ENCODE measurements at places on chromosomes 1 and 21.

- no peak for DNase-seq
These were observed 168.8 kb upstream of the PLXNA2 start for GRCh38 chr1:208413006-208413405.

- DNase-seq: no peak
These were observed 71.1 kb downstream of the NIBAN1 start for GRCh38 chr1:184903111-184903692.

DNA sequence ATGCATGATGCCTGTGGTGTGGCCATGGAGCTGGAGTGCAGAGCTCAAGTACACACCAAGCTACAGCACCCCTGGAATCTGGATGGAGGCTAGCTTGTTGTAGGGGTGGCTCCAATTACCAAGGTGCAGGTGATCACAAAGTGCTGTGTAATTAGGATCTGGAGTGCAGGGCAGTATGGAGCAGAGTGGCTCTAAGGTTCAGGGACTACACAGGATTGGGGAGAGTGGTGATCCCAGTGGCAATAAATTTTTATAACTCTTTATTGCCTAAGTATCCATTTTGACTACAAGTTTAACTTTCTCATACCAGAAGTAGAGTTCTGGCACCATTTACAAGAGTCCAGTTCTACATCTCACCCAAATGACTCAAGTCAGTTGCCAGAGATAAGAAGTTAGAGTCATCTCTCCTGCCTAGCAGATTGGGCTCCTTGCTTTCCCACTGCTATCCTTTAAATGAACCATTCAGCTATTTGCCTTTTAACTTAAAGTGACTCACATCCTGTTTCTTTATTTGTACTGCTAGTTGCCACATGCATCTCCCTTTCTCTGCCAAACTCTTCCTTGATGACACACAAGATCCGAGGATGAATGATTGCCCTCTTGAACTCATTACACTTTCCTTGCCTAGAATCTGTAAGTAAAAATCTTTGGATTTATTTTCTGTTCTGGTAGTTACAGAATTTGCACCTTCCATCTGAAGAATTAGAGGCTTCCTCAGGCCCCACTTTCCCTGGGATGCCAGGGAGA is 427.2 kb downstream of the KCNT2 start:
- DNase-seq: no peak

DNA sequence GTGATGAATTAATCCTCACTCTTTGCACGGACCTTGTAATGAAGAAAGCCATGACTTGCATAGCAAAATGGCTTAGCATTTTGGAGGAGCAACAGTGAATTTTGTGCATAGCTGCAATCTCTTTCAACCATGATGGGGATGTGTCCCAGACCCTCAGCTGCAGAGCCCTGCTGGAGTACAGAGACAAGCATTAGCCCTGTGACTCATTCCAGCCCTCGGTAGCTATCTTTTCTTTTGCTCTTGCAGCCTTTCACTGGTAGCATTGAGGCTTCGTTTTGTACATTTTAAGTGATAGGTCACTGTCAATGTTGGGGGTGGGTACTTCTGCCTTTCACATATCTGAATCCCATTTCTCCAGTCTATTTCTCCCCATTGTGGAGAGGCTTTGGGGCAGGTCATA is 58.4 kb downstream of the SLC35F3 start:
- DNase-seq: no peak

DNA sequence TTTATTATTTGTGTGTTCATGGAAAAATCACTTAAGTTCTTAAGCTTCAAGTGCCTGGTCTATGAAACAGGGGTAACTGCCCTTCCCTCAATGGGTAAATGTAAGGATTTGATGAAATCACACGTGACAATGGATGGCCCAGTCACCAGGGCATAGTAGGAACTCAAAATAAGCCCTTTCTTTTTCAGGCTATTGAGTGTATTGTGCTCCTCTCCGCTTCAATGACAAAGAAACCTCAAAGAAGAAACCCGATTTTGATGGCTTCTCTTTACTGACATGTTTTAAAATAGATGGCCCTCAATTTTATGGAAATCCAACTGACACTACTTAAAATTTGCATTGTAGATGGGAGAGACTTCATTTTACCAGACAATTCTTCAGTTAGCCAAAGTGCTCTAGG is 543.5 kb downstream of the OMA1 start:
- no peak for DNase-seq

GRCh38 chr1:62417351-62417999 is 19.4 kb upstream of the USP1 start:
- no peak for DNase-seq

DNA sequence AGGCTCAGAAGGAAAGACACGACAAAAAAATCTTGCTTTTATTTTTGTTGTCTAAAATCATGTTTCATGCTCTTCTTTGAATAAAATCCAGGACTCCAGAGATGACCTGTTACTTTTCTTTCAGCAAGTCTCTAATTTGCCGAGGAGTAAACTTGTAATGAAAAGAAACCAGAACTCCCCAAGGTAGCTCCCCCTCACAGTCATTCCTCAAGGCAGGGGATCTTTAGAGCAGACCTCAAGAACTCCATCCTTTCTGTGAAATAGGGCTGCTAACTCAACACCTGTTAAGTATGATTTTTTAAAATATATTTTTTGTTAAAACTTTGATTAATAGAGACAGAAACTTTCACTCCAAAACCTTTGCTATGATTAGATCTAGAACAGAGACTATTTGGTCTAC is 82.7 kb upstream of the ABCD3 start:
- DNase-seq: no peak

DNA sequence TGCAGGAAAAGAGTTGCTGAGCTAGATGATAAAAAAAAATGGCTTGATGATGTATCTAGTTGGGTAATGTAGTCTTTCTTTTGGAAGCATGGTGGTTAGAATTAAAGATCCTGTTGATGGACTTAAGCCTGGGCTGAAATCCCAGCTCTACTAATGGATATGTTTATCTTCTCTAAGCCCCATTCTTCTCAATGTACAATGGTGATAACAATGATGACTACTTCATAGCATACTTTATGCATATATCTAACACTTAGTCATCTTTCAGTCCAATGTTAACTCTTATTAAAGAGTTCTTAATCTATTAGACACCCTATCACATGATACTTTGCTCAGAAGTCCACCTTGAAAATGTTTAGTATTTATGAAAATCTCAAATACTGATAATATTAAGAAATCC is 189.5 kb downstream of the PLA2G4A start:
- no peak for DNase-seq

- no peak for DNase-seq
These were observed 31.6 kb downstream of the SMYD2 start for GRCh38 chr1:214312530-214313051.

GRCh38 chr1:200302921-200303290 is 106.9 kb downstream of the ZNF281 start:
- no peak for DNase-seq

GRCh38 chr1:32020339-32020738 is 6.7 kb downstream of the KHDRBS1 start:
- no peak for DNase-seq

DNA sequence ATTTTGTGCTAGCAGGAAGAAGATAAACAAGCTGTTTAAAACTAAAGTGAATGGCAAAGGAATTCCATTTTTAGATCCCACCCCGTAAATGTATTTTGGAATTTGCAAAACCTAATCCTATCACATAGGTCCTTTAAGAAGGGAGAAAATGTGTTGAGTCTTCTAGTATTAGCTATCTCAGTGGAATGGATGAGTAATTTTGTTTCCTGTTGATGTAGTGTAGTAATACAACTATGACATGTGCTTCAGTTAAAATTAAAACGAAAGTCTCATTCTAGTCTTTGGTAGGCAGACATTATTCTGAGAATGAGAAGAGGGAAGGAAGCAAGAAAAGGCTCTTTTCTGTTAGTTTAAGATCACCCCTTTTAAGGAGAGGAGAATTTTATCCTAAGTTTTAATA is 265.9 kb upstream of the C1orf105 start:
- DNase-seq: no peak

DNA sequence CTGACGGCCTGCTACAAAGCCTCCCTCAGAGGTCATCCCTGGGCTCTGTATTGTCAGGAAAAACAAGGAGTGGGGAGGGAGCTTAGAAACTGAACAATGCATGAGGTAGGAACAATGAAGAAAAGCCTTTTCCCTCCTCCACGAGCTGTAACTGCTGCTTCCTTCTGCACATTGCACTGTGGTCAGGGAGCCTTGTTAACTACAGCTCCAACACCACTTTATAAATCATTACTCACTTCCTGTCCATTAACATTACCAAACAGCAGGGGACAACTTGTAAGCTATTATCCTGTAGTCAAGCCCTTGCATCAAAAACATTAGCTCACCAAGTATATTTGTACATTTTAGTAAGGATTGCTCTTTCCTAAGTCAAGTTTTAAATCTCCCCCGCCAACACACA is 336.0 kb upstream of the NR5A2 start:
- no peak for DNase-seq

GRCh38 chr1:25891606-25892005 is 14.6 kb downstream of the STMN1 start:
- DNase-seq: no peak

GRCh38 chr1:1510912-1511532 is 940 bp upstream of the ATAD3A start:
- peak; percentile 9 for DNase-seq

DNA sequence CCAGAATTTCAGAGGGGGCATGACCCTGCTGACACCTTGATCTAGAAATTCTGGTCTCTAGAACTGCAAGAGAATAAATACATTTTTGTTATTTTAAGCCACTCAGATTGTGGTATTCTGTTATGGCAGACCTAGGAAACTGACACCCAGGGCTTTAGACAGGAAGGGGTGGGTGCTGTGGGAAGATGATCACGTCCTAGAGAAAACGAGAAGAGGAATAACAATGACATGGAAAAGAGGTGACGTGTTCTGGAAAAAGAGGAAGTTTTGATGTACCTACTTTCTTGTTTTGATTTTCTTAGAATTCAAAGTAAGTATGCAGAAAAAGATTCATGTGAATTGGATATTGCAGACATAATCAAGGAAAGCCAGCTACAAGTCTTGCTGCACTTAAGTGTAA is 232.9 kb upstream of the RUNX1 start:
- DNase-seq: no peak

DNA sequence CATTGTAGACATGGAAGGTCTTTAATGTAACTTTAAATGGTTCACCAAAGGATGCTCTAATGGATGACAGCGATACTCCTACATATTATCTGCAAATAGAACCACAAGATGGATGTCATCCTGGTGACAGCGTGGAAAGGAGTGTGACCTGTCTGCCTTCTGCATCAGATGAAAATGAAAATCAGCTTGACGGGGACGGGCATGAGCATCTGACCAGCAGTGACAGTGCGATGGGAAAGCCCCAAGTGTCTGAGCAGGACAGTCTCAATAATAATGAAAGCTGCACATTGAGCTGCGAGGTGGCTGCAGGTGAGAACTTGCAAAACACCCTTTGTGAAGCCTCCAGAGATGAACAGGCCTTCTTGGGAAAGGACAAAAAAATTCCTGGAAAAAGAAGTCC is 25.2 kb downstream of the CNST start:
- DNase-seq: peak; percentile 22

DNA sequence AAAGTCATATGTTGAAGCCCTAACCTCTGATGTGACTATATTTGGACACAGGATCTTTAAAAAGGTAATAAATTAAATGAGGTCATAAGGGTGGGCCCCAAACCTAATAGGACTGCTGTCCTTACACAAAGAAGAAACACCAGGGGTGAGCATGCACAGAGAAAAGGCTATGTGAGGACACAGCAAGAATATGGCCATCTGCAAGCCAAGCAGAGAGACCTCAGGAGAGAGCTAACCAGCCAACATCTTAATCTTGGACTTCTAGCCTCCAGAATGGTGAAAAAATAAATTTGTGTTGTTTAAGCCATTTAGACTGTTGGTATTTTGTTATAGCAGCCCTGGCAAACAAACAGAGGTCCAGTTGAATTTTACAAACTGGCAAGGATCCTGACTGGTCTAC is 223.9 kb downstream of the LTN1 start:
- DNase-seq: no peak

GRCh38 chr1:25541889-25542658 is 1.3 kb upstream of the LDLRAP1 start:
- no peak for DNase-seq

DNA sequence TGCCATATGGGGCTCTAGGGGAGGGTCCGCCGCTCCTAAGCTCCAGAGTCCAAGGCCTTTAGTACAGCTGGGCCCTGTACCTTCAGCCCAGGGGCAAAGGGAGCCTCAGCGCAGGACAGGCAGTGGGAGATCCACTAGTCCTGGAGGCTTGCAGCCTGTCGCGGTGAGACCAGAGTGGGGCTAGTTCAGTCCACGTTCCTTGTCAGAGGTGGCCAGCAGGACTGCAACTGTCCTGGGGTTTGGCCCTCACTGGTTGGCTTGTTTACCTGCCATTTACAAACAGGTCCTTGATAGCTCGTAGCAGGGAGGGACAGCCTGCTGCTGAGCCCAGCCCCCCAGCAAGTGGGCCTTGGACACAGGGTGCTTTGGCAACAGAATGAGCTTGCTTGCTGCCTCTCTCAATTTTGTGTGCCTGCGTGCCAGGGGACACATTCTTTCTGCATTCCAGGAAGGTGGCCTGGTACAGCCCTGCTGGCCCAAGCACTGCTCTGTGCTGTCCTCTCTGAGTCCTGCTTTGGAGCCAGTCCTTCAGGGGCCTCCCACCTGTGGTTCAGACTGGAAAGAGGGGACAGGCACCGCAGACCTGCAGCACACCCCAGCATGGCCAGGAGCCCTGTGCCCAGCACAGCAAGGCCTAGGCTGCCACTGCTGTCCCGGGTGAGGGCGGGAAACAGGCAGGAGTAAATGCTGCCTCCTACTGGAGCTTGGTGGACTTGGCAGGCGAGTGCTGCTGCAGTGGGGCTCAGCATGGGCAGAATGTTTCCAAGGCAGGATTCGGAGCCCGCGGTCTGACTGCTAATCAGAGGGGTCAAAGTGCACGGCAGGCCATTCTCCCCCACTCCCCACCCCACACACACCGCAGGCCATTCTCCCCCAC is 15.2 kb downstream of the H6PD start:
- DNase-seq: peak; percentile 33

DNA sequence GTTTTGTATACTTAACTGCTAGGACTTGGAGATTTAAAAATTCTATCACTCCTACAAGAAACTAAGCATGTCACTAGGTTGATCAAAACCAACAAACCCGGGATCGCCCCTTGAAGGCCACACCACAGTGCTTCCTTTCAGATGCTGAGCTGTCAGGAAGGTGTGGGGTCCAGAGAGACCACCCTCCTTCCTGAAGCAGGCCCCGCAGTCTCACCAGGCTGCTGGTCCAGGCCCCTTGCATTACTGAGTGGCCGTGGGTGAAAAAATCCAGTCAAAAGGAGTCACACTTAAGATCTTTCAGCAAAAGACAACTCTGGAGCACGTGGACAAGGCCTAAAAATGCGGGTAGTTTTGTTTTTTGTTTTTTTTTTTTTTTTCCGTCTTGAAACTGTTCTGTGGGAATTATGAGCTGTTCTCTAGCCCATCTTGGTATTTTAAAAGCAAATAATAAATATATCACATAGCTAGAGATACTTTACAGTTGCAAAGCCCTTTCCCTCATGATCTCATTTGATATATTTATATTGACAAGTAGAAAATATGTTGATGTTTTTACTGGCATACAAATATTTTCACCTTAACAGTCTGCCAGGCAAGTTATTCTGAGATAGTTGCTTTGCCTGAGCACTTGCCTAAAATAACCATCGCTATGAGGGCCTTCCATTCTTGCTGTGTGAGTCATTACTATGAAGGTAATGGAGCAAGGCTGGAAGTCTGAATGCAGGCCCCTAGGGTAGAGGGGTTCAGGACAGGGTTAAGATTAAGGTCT is 73.1 kb upstream of the EDEM3 start:
- DNase-seq: no peak
